ENCODE measurements at places on chromosomes 11 and 22. TPM values are rescaled to one million over a fixed set of nuclear protein-coding genes. Genes with fewer than 3 reads are reported as not detected.

- no peak for DNase-seq
These were observed at the start of gene PKDREJ for GRCh38 chr22:46263216-46263590. Gene PKDREJ, minus strand, starts transcription at chr22:46263343. Its CDS starts 21 bp downstream, at chr22:46263322.

- no peak for DNase-seq
These were observed 29.9 kb upstream of the GRAMD4 start for GRCh38 chr22:46590334-46590733.

DNA sequence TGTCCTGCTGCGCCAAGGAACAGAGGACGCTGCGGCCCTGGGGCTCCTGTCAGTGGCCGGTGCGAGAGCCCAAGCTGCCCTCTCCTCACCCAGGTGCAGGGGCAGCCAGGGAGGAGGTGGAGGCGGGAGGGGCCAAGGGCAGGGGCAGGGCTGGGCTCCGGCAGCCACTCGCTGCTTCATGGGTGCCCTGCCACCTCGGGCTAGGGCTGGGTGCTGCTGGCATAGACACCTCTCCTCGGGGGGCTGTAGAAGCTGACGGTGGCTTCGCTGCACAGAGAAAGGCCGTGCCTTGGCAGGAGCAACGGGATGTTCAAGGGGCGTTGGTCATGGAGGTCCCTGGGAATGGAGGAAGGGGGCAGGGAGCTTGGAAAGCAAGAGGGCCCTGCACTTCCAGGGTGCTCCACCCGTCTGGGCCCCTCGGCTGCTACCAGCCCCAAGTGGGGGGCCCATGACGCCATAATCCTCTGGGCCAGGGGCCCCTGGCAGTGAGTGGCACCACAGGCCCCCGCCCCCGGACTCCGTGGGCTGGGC lies 1.6 kb upstream of the TBX1 start:
- DNase-seq, result no peak

DNA sequence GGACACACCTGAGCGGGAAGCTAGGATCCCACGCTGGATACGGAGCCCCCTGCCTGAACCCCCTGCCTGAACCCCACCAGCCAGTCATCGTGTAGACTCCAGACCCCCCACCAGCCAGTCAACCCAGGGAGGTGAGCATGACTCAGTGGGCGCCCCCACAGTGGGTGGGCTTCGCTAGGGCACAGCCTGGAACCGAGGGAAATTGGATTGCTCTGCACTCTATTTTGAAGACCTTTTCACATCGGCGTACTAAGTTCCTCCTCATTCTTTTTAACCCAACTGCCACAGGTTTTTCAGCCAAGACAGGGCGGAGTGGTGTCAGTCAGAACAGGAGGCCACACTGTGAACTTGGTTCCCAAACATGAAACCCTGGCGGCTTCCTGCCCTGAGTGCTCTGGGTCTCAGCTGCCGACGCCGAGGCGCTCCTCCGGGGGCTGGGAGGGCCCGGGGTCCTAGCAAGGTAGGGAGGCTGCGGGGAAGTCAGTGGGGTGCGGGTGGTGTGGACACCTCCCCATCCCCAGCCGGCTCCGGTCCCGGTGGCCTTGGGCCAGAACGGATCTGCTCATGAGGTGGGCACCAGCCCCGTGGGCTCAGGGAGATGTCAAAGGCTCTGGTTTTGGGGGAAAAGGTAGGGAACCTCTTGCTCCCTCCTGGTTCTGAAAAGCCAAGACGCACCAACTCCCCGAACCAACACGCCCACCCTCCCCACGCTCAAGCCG lies 57.0 kb downstream of the BRD1 start:
- DNase-seq, result no peak

DNA sequence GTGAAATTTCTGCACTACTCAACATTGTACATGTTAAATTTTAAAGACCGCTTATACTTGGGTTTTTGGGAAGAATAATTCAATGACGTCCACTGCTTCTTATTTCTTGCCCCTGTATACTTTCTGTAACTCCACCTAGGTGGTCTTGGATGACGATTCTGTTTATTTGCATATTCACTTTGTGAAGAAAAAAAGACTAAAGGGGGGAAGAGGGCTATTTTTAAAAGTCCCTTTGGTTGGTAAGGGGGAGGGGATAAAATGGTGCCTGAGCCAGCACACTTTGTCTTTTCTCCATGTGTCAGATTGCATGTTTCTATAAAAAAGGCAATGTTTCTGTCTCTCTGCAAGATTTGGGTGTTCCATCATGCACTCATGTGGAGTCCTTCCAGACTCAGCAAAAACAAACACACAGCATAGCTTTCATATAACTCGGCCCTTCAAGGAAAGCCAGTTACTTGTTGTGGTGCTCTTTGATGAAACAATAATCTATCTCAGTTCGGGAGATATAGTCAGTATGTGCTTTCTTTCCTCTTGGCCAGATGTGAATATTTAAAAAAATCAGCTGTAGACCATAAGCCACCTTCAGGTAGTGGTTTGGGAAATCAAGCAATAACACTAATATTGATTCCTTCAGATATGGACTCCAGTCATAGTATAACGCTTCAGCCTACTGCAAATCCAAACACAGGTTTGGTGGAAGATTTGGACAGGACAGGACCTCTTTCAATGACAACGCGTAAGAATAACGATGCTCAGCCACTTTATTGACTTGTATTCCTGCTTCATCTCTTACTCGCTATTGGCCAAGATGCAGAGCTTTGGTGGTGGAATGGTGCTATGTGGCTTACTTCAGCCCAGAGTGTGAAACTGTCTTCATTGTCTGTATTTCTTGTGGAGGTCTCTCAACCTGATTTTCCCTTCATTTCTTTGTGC lies 68.8 kb downstream of the CD44 start:
- no peak for DNase-seq

GRCh38 chr11:235609-235996 lies 539 bp downstream of the SIRT3 start:
- DNase-seq, result no peak

DNA sequence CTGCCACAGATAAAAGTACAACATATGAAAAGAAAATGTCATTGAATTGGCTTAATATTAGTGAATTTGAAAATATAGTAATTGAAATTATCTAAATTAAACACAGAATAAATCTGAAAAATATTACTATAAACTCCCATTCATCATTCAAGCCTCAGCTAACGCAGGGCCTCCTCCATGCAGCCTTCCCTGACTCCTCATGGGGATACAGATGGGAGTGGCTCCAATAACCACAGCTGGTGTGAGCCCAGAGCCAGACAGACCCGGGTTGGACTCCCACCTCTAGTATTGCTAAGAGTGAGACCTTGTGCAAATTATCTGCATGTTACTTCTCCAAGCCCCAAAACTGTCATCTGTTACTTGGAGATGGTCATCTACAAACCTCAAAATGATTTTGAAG lies 44.9 kb downstream of the CSF2RB start:
- no peak for DNase-seq

- DNase-seq, result no peak
These were observed 142.8 kb downstream of the COMMD9 start for GRCh38 chr11:36146437-36146836.

GRCh38 chr11:91396236-91397133 lies 828.1 kb upstream of the FAT3 start:
- no peak for DNase-seq

The CLCF1 gene
- 19.3 TPM for total RNA-seq

The IL17REL gene
- total RNA-seq, result not detected

The ZP1 gene
- total RNA-seq, result not detected

The MS4A15 gene
- total RNA-seq, result not detected

The RASGRP2 gene
- 3.2 TPM for total RNA-seq

The TRIM29 gene
- total RNA-seq, result 6.4 TPM

The MMP8 gene
- 0.76 TPM for total RNA-seq

The ST14 gene
- total RNA-seq, result 1.7 TPM

The CST6 gene
- total RNA-seq, result not detected

The NOX4 gene
- total RNA-seq, result 35.9 TPM

Data from uterus (tissue), 4 donors.